Frontal cortex (tissue), 4 donors: ENCODE measurements at places on chromosomes 11 and 22.

GRCh38 chr11:69309631-69310280 is 15.8 kb downstream of the MYEOV start:
- DNase-seq, result no peak

DNA sequence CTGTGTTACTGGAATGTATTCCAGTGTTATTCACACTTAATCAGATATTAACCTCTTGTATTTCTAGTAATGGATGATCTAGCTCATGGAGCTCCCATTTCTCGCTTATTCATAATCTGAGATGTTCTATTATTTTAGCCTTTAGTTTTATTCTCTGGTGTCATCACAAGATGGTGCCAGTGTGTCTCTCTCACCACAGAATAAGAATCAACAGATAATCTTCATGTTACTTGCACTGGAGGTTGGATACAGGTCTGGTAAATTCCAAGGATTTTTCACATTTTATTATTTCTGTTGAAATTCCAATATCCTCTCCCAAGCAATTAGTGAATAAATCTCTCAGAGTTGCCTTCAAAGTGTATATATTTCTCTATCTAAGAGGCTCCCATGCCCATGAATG is 74.6 kb downstream of the CASP12 start:
- no peak for DNase-seq

DNA sequence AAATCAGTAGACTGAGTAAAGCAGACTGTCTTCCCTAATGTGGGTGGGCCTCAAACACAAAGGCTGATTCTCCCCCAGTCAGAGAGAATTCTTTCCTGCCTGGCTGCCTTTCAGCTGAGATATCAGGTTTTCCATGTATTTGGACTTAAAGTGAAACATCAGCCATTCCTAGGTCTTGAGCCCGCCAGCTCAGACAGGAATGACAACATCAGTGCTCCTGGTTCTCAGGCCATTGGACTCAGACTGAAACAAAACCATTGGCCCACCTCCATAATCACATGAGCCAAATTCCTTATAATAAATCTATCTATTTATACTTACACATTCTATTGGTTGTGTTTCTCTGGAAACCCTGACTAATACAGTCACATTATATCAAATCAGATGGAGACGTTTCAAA is 56.7 kb upstream of the CLPB start:
- DNase-seq, result no peak

GRCh38 chr22:44931077-44931540 is 78.7 kb downstream of the PHF21B start:
- peak; percentile 49 for DNase-seq

DNA sequence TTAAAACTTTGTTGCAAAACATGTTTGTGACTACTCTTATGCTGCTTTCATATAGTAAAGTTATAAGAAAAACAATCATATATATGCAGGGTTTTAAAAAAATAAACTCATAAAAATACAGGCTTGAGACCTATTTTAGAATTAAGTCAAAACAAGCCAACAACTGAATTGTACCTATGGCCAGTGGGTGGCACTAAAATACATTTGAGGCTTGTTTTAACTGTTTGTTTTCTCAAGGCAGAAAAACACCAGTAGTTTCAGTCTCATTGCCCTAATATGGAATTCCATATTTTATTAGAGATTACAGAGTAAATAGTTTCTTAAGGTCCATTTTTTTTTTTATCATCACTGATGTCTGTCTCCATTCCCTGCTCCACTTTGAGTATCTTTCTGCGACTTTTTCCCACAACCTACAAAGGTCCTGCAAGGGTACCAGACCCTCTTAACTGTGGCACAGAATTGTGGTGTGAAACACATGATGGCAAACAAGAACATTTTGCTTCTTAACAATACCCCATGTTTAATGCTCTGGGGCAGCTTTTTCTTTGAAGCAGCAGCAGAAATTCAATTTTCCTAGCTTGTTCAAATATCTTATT is 8.5 kb upstream of the CCDC89 start:
- peak; percentile 24 for DNase-seq

DNA sequence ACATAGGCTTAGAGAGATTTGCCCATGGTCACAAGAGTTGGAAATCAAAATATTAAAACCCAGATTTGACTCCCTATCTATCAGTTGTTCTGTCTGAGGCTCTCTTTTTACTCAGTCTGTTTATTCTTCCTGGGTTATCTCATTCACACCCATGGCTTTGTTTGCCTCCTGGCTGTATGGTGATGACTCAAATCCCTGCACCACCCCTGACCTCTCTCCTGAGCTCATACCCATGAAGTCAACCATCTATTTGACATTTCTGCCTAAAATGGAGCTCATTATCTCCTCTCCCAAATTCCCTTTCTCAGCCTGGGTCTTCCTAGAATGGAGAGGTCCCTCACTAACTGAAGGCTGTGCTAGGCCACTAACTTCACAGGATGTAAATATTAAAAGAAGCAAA is 27.8 kb upstream of the CCDC134 start:
- no peak for DNase-seq

GRCh38 chr22:44412136-44412731 is 85.8 kb downstream of the RTL6 start:
- DNase-seq, result no peak

DNA sequence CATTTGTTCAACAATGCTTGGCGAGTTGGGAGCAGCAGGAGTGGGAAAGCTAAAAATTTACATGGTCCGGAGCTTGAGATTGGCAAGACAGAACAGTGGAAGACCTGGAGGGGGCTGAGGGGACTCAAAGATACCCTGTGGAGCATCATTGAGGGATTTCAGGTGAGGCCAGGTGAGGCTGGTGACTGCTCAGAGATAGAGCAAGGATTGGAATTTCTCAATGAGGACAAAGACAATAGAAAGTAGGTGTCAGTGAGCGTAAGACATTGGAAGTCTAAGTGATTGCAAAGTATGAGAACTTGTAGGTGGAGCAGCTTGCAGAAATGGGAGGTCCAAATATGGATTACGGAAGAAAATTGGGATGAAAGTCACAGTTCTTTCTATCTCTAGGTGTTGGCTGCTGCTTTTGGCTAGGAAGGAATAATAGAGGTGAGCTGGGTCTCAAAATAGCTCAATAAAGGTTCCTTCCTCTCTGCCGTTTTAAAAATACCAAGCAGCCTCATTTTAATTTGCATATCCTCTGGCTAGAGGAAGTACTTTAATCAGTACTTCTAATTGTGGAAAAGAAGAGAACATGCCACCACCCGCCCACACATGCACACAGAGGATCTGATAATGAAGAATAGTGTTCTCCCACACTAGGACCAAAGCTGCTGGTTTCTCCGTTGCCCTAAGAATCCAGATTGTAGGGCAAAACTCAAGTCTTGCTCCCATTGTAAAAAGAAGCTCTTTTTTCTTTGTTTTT is 41.8 kb upstream of the SORL1-AS1 start:
- no peak for DNase-seq

DNA sequence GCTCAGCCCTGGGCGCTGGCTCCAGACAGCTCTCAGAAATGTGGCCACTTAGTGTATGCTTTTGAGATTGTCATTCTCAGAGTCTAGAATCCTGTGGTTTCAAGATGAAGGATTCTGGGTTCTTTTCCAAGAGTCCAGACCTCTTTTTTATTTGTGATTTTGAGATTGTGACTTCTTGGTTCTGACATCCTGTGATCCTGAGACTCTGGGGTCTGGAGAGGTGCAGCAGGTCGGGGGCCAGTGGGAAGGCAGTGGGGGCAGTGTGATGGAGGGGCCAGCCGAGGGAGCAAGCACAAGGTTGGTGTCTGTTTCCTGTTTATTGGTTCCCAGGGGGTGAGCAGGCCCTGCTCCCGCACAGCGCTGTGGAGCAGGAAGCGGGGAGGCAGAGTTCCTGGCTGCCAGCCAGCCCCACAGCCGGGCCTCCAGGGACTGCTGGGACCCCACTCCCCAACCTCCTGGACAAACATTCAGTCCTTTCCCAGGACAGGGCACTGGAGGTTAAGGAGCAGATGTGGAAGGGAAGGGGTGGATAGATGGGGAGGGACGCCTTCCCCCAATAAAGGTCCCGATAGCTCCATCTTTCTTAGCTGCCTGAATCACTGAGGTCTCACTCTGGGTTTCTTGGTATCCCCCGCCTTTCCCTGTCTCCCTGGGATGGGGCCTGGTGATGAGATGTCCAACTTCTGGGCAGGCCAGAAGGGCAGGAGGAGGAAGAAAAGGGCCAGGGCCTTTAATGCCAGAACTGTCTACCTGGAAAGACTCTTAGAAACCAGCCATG is 13.7 kb downstream of the ARHGEF17 start:
- no peak for DNase-seq
